Right renal cortex interstitium (tissue), 3 donors: ENCODE measurements at places on chromosomes 5 and 9. TPM values are rescaled to one million over a fixed set of nuclear protein-coding genes. Genes with fewer than 3 reads are reported as not detected.

STARD4 gene
- polyA plus RNA-seq, result 20.0 TPM

GPRIN1 gene
- polyA plus RNA-seq, result 1.7 TPM

SLC6A19 gene
- 38.8 TPM for polyA plus RNA-seq

DNA sequence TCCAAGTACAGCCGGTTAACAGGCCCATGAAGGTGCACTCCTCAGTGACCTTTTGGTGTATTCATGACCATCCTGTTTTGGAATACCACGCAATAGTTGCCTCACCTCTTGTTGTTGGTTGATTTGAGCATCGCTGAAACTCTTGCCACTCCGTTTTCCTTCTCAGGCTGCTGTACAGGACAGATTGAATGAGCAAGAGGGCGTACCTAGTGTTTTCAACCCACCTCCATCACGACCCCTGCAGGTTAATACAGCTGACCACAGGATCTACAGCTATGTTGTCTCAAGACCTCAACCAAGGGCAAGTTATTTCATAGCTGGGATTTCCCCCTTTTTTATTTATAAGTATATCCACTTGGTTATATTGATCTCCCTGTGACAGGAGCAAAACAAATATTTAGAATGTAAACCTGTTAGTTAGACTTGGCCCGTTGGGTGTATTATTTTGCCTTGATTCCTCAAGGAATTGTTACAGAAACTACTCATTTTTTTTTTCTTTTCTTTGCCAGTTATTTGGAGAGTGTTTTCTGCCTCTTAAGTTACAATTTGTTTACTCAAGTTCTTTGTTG, 38.1 kb downstream of the FAF2 start:
- no peak for DNase-seq

- DNase-seq, result no peak
Observed at GRCh38 chr5:107563959-107564544, 106.7 kb downstream of the EFNA5 start.

GRCh38 chr9:111898331-111899096, 1.9 kb downstream of the UGCG start:
- DNase-seq, result no peak
